ENCODE measurements at places on chromosomes 16 and 17. TPM values are rescaled to one million over a fixed set of nuclear protein-coding genes. Genes with fewer than 3 reads are reported as not detected.

The SHISA9 gene
- total RNA-seq = not detected

- DNase-seq = no peak
These were observed 18.4 kb downstream of the STX8 start for GRCh38 chr17:9557161-9557755.

DNA sequence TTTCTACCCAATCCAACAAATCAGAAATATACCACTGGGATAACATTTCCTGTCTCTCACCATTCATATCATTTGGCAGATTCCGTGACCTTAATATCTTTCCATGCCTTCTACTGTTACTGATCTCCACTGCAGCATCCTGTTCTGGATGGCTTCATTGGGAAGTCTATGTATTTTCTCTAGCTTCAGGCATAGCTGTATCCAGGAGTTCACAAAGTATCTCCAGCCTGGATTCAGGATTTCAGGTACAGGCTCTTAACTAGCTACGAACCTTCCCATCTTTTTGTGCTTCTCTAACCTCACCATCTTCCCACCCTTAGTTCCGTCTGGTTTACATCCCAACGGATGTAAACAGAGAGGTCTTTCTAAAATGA, 15.2 kb upstream of the USP10 start:
- DNase-seq = no peak

The NLGN2 gene
- total RNA-seq = 88.0 TPM

All from mesothelial cell of epicardium (in vitro differentiated cells).